ENCODE measurements at places on chromosomes 7 and 10. TPM values are rescaled to one million over a fixed set of nuclear protein-coding genes. Genes with fewer than 3 reads are reported as not detected.

Gene NUB1
- 55.2 TPM for total RNA-seq

Gene DGKB
- total RNA-seq = not detected

DNA sequence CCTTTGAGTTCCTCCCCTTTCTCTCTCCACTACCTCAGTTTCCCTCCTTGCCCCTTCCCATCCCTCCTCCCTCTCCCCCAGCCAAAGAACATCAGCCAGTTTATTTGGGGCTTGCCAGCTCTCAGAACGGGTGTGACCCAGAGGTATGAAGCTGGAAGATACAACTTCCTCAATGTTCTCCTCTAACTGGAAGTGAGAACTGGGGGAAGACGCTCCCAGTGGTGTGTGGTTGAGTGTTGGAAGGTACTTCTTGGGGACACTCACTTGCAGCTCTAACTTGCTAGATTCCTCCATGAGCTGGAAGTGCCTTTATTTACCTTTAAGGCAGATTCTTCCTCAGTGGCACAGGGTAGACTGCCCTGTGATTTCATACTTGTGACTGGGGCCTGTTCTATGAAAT lies 110.5 kb upstream of the HABP2 start:
- DNase-seq = no peak

- DNase-seq = peak; percentile 72
Observed at GRCh38 chr7:66189695-66190503, 15.2 kb upstream of the TPST1 start.
